ENCODE measurements at places on chromosomes 5 and 9.

DNA sequence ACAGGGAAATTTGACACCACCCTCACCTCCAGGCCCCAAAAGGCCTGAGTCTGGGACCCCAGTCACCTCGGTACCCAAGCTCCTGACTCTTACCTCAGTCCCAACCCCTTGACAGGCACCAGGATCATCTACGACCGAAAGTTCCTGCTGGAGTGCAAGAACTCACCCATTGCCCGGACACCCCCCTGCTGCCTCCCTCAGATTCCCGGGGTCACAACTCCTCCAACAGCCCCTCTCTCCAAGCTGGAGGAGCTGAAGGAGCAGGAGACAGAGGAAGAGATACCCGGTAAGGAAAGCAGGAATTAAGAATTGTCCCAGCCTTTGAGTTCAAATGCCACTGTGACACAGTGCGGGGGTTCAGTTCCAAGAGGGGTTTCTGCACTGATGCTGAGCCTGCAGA is 1.3 kb downstream of the EIF4EBP3 start:
- no peak for DNase-seq

DNA sequence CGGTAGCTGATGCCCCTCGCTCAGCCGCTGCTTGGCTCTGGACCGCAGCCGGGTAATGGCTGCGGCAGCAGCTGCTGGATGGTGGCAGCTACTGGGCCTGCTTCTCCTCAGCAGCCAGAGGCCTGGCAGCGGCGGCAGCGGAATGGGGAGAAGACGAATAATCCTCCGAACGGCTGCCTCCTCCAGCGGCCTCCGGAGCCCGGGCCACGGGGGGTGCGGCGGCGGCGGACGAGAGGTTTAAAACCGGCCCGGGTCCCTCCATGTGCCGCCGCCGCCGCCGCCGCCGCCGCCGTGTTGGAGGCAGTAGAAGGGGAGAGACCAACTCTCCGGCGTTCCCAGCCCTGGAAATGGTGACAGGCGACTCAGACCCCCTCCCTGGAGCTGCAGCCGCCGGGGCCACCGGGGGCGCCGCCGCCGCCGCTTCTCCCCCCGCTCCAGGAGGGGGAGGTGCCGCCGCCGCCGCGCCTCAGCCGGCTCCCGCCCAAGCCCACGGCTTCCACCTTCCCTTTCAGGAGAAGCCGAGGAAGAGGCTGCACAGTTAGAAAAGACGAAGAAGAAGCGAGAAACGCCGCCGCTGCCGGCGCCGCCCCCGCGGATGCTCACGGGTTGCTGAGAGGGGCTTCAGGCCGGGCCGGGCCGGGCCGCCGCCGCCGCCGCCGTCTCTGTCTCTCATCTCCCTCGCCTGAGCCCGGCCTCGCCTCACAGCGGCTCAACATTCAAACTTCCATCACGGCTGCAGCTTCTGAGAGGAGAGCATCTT is 118.4 kb upstream of the PRSS3 start:
- peak; percentile 8 for DNase-seq

GRCh38 chr5:33010846-33011245 is 299.7 kb downstream of the NPR3 start:
- DNase-seq, result no peak

DNA sequence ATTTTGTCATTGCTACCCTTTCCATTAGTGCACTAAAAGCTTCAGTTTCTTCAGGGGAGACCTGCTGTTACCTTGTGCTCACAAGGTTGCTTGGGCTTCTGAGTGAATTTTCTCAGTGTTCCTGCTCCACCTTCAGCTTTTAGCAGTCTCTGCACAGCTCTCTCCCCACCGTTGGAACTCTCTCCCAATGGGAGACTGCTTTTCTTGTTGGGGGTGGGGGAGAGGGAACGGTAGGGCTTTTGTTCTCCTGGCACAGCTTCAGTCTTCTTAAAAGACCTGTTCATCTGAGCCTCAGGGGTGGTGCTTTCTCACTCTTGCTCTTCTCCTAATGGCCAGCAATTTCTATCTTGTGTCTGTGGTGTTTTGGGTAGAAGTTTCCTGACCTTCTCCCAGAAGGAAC is 915.7 kb downstream of the EFNA5 start:
- no peak for DNase-seq

DNA sequence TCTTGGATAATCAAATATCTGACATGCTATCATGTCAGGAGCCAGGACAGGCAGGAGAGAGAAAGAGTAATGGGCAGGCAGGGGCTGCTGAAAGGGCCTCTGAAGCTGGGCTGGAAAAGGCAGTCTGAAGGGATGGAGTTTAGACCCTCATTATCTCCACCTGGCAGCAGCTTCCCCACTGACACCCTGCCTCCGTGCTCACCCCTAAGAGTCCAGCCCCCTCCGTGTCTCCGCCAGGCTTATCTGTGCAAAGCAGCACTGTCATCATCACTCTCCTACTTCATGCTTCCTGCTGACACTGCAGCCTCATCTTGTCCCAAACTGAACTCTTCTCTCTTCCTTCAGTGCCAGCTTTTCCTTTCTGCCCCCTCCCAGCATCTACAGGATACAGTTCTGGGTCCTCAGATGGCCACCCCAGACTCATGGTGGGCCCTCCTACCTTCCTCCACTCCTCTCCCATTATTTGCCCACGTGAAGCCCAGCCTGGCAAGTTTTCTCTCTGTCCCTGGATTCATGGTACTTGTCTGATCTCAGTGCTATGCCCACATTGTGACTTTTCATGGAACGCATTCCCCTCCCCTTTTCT is 70.9 kb upstream of the KLF9 start:
- DNase-seq, result no peak

DNA sequence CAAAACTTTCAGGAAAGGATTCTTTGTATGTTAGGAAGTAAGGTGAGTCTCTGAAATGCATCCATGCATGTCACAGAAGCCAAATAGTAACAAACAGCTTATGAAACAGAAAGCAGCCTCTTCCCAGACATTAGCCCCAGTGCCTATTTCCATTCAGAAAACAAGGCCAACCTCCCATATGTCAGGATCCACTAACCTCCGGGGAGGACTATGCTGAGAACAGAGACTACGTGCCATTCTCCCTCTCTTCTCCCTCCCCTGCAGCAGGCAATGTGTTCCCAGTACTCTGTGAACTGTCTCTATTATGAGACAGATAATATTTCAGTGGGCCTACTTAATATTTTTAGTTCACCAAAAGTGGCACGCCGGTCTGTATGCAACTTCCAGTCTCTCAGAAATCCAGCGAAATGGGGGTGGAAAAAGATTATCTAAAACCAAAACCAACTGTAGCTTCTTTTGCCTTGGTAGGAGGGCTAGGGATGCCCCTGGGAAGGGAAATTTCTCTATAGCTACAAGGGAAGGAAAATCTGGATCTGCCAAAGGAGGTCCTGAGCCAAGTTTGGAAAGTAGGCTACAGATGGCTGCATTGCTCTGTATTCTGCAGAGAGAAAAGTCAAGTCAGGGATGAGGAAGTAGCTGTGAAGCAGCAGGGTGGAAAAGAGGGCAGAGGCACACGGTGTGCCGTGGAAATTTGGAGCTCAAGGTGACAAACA is 42.0 kb downstream of the VLDLR start:
- no peak for DNase-seq

DNA sequence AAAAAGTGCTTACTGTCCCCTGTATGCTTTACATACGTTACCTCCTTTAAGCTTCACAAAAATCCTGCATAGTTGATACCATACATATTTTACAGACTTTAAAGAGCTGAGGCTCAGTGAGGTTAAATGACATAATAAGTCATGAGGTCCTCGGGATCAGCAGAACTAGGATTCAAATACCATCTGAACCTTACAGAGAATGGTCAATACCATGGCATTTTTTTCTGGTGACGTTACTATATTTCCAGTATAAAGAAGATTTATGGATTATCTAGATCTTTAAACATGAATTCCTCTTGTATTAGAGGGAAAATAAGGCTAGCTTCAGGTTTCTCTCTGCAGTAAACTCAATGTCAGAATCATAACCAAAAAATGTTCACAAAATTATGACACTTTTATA is 153.7 kb upstream of the GPR151 start:
- no peak for DNase-seq

DNA sequence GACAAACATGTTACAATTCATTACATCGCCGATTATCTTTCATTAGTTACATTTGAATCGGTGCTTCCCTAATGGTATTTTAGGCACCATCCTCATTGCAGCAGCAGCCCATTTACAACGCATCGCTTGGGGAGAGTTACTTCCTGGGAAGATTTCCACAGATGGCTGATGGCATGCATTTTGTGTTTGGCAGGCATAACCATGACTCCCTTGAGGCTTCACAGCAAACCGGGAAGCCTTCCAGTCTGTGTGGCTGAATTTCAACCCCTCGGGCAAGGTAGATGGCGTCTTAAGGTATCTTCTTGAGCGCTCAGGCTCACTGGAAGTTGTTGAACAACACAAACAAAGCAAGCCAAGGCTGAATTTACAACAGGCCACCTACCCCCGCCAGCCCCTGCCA is 1.6 kb upstream of the DNAH5 start:
- DNase-seq, result no peak
